ENCODE measurements at places on chromosomes 3 and 15.
A peak's percentile ranks its signal among the peaks of the same experiment; 100 is the strongest.

DNA sequence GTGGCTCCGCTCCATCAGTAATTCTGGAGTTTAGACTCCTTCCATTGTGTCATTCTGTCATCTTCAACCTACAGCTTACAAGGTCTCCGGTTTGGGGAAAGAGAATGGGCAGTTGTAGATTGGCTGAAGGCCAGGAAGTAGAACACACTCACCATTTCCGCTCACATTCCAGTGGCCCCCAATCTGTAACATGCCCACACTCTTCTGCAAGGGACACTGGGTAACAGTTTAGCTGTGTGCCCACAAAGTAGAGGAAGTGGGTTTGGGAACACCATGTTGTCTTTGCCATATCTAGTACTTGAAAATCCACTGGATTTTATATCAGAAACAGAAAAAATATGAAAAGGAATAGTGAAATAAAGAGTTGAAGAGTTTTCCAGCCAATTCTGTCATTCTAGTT, 153.5 kb downstream of the SV2B start:
- DNase-seq: no peak

DNA sequence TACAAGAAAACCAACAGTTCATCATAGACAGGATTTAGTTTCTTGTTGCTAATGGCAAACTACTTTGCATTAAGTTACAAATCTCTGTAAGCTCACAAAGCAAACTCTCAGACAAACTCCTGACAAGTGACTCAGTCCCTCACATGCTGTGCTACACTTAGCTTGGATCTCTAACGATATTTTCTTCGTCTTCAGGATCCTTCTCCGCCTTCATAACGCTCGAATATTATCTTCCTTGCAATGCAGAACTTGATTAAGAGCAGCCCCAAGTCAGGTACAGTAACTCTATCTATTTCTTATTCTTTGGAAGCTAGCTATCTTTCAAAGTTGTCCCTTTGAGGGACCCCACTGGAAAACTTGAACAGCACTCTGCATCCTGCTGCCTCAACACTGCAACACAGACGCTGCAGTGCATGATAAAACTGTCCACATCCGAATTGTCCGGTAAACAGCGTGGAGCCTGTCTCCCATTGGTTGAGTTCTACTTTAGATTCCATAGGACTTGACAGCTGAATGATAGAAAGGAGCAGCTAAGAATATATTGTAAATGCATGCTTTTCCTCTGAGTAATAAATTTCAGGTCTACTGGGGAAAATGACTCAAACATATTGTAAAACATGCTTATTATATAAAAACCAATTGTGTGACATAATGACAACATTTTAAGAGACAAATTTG, 61.3 kb downstream of the UACA start:
- DNase-seq: no peak

DNA sequence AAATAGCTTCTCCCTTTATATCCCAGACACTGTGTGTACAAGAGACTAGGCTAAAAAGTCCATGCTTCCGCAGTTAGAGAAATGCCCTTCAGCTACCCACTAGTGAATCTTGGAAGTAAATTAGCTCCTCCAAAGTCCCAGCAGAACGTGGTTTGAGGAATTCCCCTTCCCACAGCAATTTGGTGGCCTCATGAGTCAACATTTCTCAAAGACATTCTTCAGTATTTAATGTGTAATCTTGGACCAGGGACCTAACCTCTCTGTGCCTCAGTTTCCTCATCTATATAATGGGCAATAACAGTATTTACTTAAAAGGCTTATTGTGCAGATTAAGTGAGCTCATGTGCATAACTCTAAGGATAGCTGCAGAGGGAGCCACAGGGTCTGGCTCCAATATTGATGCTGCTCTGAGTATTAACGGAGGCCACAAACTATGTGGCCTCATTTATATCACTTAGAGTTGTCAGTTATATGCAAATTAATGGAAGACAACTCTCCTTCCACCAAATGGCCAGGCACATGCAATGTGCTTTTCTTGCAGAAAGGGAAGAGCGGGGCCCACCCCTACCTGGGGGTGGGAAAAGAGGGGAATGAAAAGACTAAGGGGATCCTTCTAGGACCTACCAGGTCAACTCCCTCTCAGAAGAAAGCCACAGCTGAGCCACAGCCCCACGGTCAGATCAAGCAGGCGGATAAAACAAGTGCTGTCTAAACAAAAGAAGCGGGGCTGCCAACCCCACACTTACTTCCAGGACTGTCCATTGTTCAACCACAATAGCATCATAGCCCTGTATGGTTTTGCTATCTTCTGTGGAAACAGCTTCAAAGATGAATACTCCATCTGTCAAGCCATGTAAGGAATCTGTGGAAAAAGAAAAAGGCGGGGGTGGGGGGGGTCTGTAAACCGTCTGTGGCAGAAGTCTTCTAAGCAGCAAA, 92.4 kb downstream of the OXNAD1 start:
- no peak for DNase-seq

DNA sequence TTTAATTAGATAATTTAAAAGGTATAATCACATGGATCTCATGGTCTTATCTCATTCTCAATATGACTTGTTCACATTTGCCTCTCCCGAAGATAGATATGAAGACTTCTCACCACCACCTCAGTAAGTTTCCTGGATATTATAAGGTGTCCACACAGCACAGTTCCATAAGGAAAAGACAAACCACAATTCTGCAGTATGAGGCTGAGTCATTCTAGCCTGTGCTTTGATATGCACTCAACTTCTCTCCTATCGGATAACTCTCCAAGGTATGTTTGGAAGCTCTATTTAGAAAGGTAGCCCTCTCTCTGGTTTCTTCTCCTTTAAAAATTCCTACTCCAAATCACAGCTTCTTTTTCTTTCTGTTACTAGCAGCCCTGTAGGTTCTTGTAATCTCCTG, 612.8 kb downstream of the ZPLD1 start:
- DNase-seq: no peak

DNA sequence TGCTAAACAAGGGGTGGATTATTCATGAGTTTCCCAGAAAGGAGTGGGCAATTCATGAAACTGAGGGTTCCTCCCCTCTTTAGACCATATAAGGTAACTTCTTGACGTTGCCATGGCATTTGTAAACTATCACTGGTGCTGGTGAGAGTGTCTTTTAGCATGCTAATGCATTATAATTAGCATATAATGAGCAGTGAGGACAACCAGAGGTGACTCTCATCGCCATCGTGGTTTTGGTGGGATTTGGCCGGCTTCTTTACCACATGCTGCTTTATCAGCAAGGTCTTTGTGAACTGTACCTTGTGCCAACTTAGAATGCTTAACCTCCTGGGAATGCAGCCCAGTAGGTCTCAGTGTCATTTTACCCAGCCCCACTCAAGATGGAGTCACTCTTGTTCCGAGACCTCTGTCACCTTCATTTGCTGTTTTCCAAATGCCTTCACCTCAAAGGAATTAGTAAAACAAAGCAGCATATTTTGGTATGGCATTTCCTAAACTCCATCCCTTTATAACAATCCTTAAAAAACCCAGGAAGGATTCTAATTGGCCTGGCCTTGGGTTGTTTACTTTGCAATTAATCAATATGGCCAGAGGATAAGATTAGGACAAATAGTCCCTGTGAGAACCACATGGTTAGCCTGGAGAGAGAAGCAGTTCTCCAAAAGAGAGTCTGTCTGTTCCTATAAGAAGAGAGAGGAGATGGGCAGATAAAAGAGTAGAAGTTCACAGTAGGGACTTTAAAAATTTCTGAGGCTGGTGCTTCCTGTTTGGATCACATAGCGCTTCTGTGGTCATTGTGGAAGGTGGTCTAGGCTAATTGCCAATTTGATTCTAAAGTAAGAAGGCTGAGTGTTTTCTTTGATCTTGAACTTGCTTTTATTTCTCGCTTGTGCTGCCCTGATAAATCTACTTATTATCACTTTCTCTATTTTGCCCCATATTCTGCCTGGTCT, 155.2 kb upstream of the EOMES start:
- no peak for DNase-seq

GRCh38 chr3:31051226-31051625, 156.8 kb upstream of the GADL1 start:
- no peak for DNase-seq

GRCh38 chr15:71237456-71238188, 122.4 kb downstream of the THSD4 start:
- DNase-seq: peak; percentile 90

DNA sequence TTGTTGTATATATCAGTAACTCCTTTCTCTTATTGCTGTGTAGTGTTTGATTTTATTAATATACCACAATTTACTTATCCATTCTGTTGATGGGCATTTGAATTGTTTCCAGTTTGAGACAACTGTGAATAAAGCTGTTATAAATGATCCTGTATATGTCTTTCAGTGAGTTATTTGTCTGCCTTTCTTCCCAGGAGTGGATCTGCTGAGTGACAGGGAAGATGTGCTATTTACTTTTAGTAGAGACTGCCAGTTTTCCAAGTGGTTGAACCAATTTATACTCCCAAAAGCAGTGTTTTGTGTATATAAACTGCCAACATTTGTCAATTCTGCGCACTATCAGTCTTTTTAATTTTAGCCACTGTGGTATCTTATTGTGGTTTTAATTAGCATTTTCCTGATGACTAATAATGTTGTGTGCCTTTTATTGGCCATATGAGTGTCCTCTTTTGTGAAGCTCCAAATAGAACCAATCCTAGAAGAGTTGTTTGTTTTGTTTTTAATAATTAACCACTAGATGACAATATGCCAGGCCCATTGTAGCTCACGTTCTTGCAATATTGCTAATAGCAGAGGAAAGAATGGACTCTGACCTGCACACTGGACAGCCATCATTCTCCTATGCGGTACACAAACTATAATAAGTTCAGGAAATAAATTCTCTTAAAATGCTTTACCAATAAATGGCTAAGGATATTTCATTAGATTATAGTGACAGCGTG, 25.3 kb downstream of the TRANK1 start:
- DNase-seq: no peak

GRCh38 chr3:152857082-152857481, 22.2 kb downstream of the P2RY1 start:
- no peak for DNase-seq

DNA sequence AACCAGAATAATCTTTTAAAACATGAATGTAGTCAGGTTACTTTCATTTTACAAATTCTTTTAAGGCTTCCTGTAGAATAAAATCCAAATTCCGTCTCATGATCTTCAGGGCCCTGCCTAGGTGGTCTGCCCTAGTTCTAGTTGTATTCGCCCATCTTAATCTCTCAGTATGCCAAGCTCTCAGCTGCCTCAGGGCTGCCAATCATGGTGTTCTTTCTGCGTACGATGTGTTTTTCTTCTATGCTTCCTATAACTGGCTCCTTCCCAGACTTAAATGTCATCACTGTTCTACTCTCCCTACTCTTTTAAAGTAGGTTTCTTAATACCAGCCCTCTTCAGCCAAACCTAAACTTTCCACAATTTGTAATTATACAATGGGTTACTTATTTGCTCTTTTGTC, 107.4 kb downstream of the GREM1 start:
- no peak for DNase-seq

DNA sequence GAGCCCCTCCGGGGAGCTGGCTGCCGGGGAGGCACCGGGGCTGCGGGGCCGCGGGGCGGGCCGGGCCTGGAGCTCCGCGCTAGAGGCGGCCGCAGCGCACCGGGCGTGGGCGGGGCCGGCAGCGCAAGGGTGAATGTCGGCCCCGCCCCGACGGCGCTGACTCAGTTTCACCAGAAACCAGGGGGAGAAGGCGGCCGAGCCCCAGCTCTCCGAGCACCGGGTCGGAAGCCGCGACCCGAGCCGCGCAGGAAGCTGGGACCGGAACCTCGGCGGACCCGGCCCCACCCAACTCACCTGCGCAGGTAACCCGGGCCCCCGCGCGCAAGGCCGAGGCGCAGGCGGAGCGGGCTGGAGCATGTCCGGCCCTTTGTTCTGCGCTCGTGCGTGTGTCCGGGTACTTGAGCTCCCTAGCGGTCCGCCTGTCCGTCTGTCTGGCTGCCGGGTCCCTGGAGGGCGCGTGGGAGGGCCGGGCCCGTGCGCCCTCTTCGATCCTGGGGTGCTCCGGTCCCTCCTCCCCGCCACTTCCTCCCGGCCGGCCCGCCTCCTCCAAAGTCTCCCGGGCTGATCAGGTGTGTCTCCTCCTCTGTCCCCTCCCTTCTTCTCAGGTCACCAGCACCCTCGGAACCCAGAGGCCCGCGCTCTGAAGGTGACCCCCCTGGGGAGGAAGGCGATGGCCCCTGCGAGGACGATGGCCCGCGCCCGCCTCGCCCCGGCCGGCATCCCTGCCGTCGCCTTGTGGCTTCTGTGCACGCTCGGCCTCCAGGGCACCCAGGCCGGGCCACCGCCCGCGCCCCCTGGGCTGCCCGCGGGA, at the start of gene SPINT1:
TSS of gene SPINT1 (plus strand) at position 164 of the 811 bp plus-strand sequence. CDS start at position 671, 507 bp downstream.
- DNase-seq: no peak

- DNase-seq: no peak
These were observed 124.8 kb upstream of the GOLIM4 start for GRCh38 chr3:168220556-168220955.

DNA sequence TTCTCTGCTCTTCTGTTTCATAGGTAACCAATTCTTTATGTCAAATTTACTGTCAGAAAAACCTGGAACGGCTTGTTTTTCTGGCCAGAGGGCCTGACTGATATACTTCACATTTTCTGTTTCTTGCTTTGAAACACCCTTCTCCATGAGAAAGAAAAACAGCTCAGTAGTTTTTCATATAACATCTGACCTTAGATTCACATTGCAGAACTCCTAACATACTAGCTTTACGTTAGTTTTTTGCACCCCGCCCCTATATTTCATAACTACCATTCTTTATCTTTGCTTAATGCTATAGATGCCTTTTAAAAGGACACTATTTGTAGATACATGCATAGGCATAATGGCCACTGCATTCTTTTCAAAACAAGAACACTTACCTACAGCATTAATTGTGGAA, 83.9 kb upstream of the TSC22D2 start:
- no peak for DNase-seq

DNA sequence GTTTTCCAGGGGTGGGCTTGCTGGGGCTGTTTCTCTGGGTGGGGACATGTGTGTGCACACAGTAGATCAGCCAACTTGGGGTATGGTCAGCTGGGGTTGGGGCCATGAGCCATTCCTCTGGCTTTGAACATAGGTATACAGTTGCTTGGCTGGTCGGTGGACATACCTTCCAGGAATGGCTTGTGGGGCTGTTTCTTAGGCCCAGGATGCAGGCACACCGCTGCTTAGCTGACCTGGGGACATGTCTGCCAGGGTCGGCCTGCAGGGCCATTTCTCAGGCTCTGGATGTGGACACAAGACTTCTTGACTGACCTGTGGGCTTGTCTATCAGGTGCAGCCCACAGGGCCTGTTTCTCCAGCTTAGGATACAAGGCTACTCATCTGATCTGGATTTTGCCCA, 130.6 kb downstream of the DOCK3 start:
- DNase-seq: no peak

DNA sequence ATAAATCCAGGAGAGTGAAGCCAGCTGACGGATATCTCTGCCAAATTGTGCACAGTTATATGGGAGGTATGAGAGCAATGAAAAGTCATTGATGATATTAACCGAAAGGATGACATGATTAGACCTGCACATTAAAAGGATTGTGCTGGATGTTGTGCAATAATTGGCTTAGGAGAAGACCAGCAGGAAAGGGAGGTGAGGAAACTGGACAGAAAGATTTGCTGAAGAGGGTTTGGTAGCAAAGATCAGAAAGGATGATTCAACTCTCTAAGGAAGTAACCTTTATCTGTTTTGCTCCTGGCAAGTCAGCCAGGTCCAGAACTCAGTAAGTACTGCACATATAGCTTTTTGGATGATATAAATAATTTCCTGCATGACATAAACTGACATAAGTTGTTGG, 704.7 kb downstream of the GRM7 start:
- DNase-seq: no peak

Measured in fibroblast of skin of left biceps (primary cell).